NCI-H187 treated with DMSO at 0.1 percent for 48 hours (cell line): ENCODE measurements at places on chromosomes 7 and 10.

GRCh38 chr7:69756235-69756634 is 158.0 kb downstream of the AUTS2 start:
- no peak for DNase-seq

- DNase-seq: no peak
Observed at GRCh38 chr7:133861876-133862275, 265.3 kb upstream of the LRGUK start.

- DNase-seq: no peak
Observed at GRCh38 chr7:81111358-81111757, 192.5 kb upstream of the SEMA3C start.

GRCh38 chr7:151137791-151138152 is 29.7 kb downstream of the GBX1 start:
- DNase-seq: no peak

DNA sequence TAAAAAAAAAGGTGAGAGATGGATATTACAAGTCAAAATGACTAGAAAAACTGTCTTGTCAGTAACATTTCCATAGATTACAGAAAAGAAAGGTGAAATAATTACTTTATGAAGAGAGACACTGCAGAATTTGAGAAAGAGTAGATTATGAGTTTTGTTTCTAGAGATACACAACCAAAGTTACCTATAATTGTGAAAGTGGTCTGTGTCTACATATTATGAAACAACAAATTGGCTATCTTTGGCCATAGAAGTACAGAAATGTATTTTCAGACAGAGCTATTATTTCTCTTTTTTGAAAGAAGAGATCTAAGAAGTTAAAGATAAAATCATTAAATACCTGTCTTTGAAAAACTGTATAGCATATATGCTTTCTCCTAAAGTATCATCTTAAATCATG is 30.1 kb downstream of the KCND2 start:
- no peak for DNase-seq

DNA sequence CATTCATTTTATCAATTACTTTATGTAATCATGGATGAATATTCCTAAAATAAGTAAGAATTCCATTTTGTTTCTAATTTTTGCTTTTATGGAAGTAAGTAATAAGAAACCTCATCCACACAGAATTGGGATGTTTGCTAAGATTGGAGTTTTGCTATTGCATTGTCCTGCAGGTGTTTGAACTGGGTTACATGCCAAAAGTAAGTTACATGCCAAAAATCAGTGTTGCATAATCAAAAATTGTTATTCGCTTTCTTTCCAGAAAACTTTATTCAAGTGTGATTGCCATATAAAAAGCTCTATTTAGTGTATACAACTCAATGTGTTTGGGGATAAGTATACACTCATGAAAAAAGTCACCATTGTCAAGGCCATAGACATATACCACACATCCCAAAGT is 346.7 kb upstream of the PLXDC2 start:
- DNase-seq: no peak

GRCh38 chr7:155583636-155584035 is 37.3 kb upstream of the CNPY1 start:
- no peak for DNase-seq

- no peak for DNase-seq
Observed at GRCh38 chr10:1063232-1063865, 7.2 kb downstream of the WDR37 start.

- DNase-seq: no peak
Observed at GRCh38 chr7:93574269-93574645, 267 bp downstream of the CALCR start.

DNA sequence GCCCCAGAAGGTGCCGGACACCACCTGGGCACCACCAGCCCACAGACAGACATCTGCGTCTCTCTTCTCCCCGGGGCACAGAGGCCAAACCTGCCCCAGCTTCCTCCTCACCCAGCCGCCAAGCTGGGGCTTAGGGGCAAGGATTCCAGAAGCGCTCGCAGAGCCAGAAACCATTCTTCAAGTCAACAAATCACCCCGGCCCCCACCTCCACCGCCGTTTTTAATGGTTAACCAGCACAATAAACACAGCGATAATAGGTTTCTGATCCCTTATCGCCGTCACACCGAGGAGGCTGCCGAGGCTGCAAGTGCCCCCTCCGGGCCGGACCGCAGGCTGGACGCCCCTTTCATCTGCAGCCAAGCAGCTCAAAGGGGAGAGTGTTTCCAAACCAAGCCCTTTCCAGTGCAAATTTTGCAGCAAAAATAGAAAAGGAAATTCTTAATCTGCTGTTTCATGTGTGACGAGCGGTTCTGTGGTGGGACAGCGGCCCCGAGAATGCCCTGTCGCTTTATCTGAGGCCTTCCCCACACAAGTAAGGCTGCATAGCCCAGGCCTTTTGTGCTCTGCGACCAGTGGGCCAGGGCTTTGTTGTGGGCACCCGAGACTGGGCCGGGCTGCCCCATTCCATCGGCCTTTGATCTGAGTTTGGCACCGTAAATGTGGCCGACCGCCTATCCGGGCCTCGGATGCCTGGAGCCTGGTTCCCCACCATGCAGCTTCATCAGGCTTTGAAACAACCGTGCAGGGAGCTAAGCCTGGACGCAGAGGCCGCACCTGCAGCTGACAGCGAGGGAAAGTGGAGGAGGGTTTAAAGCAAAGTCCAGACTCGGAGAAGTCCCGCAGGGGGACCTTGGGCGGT is 83.2 kb downstream of the FOXL3 start:
- no peak for DNase-seq

DNA sequence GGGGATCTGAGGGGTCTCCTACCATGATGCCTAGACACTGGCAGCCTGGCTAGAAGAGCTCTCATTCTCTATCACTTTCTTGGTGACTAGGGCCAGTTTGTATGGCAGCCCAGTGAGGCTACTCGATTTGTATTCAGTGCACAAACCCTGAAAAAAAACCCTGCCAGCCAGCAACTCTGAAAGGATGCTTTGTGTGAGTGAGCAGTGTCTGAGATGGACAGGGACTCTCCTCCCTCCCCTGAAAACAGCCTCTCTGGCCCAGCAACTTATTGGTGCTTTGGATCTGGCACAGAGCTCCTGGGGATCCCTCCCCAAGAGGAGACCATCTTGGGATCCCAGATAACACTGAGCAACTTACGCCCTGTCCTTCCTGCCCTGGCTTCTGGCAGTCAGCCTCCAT is 10.8 kb upstream of the LRRC4 start:
- no peak for DNase-seq

- DNase-seq: no peak
Observed at GRCh38 chr7:41312235-41312634, 390.7 kb downstream of the INHBA start.

DNA sequence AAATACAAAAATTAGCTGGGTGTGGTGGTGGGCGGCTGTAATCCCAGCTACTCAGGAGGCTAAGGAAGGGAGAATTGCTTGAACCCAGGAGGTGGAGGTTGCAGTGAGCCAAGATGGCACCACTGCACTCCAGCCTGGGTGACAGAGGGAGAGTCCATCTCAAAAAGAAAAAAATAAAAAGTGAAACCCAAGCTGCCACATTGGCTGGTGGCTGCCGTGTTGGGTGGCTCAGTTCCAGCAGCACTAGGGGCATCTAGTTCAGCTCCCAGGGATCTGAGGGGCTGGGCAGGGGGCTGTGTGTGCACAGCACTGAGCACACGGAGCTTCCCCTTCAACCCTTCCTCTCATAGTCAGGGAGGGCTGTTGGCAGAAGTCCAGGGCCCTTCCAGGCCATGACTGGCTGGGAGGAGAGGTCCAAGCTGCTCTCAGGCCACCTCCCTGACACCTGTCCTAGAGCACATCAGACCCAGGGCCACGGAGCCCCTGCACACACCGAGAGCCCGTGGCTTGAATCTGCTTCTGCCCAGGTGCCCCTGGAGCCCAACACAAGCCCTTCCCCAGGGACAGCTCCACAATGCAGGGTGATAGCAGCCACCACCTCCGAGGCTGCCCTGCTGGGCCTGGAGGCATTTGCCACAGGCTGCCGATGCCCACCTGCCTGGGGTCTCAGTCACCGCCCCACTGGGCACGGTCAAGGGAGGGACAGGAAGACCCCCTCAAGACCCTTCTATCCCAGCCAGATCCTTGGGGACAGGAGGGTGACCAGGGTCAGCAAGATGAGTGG is 47.3 kb downstream of the YKT6 start:
- DNase-seq: no peak
